ENCODE measurements at places on chromosomes 11 and 22. TPM values are rescaled to one million over a fixed set of nuclear protein-coding genes. Genes with fewer than 3 reads are reported as not detected.

The DLG2 gene
- total RNA-seq, result 16.8 TPM

The KRTAP5-7 gene
- total RNA-seq, result 0.95 TPM

The CD6 gene
- not detected for total RNA-seq

The LRRC75B gene
- 1.3 TPM for total RNA-seq

The DEUP1 gene
- total RNA-seq, result 0.41 TPM

The ABCC8 gene
- total RNA-seq, result not detected

The DCHS1 gene
- total RNA-seq, result 26.8 TPM

- H3K27ac ChIP-seq, result peak overlapping the region; percentile 86
- no peaks in the 10 kb centered on the region for H3K36me3 ChIP-seq
- H3K27me3 ChIP-seq, result no peaks in the 10 kb centered on the region
- DNase-seq, result no peak
- H3K4me1 ChIP-seq, result peaks cover 26% of the 10 kb centered on the region
Observed at GRCh38 chr11:2314136-2314524, 12.3 kb downstream of the TSPAN32 start.

DNA sequence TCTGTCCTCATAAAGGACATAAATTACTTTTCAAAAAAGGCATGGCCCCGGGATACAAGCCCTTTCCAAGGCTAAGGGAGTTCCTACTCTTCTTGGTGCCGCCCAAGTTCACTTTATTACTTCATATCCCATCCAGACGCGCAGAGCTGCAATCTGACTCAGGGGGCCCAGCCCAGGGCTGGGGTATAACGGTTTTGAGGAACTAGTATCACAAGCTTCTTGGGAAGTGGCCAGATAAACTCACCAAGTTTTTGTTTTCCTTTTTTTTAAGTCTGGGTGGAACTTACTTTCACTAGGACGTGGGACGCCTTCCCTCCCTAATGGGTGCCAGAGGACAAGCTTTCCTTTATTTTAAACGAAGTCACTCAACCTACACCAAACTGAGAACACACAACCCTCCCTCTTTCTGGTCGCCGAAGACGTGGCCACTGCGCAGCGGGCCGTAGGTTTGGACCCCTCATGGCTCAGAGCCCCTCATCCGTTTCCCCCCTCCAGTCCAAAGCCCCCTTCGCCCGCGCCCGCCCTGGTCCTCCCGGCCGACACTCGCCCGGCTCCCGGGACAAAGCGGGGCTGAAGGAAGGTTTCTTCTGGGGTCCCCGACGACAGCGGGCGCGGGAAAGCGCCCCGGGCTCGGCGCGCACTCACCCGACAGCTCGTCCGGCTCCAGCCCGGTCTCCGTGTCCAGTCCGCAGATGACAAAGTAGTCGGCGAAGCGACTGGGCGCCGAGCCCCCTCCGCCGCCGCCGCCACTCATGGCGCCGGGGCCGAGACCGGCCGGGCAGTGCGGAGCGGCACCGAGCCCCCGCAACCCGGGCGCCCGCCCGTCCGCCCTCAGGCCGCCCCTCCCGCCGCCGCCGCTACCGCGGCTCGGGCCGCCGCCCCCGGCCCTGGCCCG, 587 bp downstream of the DENND5A start:
- H3K36me3 ChIP-seq, result no peaks in the 10 kb centered on the region
- peak; percentile 73 for DNase-seq
- peak overlapping the region; percentile 100 for H3K27ac ChIP-seq
- no peaks in the 10 kb centered on the region for H3K27me3 ChIP-seq
- H3K4me3 ChIP-seq, result peak overlapping the region; percentile 99

GRCh38 chr11:69877235-69877634, 58.0 kb upstream of the FGF3 start:
- no peaks in the 10 kb centered on the region for H3K36me3 ChIP-seq
- no peaks in the 10 kb centered on the region for H3K4me1 ChIP-seq
- DNase-seq, result no peak
- H3K27me3 ChIP-seq, result no peaks in the 10 kb centered on the region
- H3K4me3 ChIP-seq, result no peak overlapping the region

- no peaks in the 10 kb centered on the region for H3K27me3 ChIP-seq
- H3K4me3 ChIP-seq, result no peak overlapping the region
- H3K27ac ChIP-seq, result no peak overlapping the region
- H3K36me3 ChIP-seq, result no peaks in the 10 kb centered on the region
Observed at GRCh38 chr11:116226731-116227130, 546.1 kb downstream of the BUD13 start.

GRCh38 chr11:94472916-94473799, 20.5 kb downstream of the MRE11 start:
- no peaks in the 10 kb centered on the region for H3K4me1 ChIP-seq
- no peaks in the 10 kb centered on the region for H3K27me3 ChIP-seq
- no peak for DNase-seq
- no peak overlapping the region for H3K27ac ChIP-seq
- H3K4me3 ChIP-seq, result no peak overlapping the region

DNA sequence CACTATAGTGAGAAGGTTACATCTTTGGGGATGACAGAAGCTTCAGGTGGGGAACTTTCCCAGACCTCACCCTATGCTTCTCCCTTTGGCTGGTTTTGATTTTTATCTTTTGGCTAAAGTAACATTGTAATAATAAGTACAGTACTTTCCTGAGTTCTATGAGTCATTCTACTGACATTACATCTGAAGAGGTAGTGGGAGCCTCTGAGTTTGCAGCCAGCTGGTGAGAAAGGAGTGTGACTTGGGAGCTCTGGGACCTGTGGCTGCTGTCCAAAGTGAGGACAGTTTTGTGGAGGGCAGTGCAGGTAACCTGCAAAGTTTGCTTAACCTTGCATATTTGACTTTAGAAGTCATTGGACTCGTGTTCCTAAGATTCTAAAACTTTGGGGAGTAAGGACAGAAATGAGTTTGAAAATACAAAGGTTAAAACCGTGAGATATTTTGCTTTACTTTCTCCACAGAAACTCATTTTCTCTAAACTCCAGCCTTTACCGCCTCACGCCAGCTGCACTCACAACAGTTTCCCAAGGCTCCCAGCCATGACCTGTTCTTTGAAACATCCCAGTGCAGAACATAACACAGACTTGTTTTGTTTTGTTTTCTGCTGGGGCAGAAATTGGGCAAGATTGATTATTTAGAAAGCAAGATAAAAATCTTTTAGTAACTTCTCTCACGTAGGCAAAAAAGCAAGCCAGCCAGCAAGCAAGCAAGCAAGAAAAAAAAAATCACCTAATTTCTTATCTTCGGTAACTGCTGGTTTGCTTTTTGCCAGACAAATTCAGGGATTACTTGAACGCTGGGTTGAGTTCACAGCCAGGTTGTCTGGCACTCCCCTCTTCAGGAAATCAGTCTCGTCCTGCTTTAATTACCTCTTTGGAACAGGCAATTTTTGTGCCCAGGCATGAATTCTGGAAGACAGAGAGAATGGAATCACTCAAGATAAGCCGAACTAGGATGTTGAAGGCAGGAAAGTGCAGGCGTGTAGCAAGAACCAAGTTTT, 478.3 kb upstream of the ISX start:
- H3K36me3 ChIP-seq, result no peaks in the 10 kb centered on the region
- DNase-seq, result no peak
- no peak overlapping the region for H3K4me3 ChIP-seq
- no peak overlapping the region for H3K27ac ChIP-seq
- H3K4me1 ChIP-seq, result no peaks in the 10 kb centered on the region
- no peaks in the 10 kb centered on the region for H3K27me3 ChIP-seq

DNA sequence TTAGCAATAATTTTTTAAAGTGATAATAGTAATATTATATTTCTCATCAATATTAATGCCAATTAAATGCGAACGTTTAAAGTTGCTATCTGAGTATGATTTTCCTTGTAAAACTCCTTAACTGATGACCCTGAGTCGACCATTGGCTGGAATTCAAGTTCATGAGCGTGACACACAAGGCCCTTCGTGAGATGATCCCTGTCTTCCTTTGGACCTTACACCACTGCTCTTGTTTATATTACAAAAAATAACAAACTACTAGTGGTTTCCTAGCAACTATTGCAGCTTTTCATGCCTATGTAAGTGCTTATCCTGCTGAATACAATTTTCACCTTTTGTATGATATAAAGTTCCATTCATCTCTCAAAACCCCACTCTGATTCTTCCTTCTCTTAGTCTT, 752.9 kb downstream of the CNTN5 start:
- H3K4me1 ChIP-seq, result no peaks in the 10 kb centered on the region
- no peak overlapping the region for H3K27ac ChIP-seq
- no peaks in the 10 kb centered on the region for H3K36me3 ChIP-seq
- DNase-seq, result no peak

DNA sequence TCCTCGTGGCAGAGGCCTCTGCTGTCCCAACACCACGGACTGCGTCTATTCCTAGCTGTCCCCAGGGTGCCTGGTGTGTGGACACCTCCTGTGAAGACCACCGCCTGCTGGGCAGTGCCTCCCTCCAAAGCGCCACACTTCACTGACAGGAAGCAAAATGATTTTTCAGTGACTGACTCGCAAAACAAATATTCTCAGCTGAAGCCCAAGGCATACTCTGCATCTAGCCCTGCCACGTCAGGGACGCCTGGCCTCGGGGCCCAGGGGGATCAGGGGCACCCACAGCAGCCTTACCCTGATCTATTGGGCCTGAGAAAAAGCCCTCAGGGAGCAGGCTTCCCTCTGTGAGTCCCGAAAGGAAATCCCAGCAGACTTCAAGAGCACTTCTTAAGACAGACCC, 2.2 kb downstream of the BRD1 start:
- H3K36me3 ChIP-seq, result no peaks in the 10 kb centered on the region
- no peaks in the 10 kb centered on the region for H3K27me3 ChIP-seq
- H3K27ac ChIP-seq, result no peak overlapping the region
- DNase-seq, result no peak

- no peak overlapping the region for H3K4me3 ChIP-seq
- no peaks in the 10 kb centered on the region for H3K4me1 ChIP-seq
- H3K27ac ChIP-seq, result no peak overlapping the region
- H3K27me3 ChIP-seq, result no peaks in the 10 kb centered on the region
- no peaks in the 10 kb centered on the region for H3K36me3 ChIP-seq
Observed at GRCh38 chr11:102239911-102240310, 77.4 kb upstream of the BIRC3 start.

- H3K4me3 ChIP-seq, result no peak overlapping the region
- DNase-seq, result no peak
- H3K27ac ChIP-seq, result no peak overlapping the region
Observed at GRCh38 chr11:61505640-61506155, 2.9 kb upstream of the LRRC10B start.

DNA sequence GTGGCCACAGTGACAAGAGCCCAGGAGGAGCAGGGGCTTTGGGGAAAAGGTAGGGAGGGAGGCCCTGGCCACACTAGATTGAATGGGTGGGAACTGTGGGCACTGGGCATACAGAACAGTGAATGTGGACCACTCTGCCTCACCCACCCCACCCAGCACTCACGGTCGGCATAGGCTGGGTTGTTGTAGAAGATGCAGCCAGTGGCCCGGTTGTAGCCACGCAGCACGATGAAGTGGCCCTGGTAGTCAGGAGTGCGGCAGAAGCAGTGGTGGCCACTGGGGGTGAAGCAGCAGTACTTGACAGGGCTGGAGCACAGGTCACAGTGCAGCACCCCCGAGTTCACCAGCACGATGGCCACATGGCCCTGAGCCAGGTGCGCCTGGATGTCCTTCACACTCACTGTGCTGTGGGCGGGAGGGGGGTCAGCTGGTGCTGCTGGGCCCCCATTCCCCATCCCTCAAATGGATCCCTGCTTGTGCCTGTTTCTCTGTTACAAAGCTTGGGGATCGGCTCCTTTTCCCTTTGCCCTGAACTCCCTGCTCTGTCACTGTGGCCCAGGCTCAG, 11.2 kb downstream of the GUCD1 start:
- no peak for DNase-seq
- no peak overlapping the region for H3K27ac ChIP-seq
- no peaks in the 10 kb centered on the region for H3K36me3 ChIP-seq
- H3K4me1 ChIP-seq, result no peaks in the 10 kb centered on the region
- H3K4me3 ChIP-seq, result no peak overlapping the region

- no peak for DNase-seq
- no peaks in the 10 kb centered on the region for H3K4me1 ChIP-seq
- no peak overlapping the region for H3K4me3 ChIP-seq
- no peak overlapping the region for H3K27ac ChIP-seq
Observed at GRCh38 chr11:2168286-2169004, 3.2 kb downstream of the TH start.

- H3K27ac ChIP-seq, result no peak overlapping the region
- no peak overlapping the region for H3K4me3 ChIP-seq
- no peaks in the 10 kb centered on the region for H3K27me3 ChIP-seq
- H3K4me1 ChIP-seq, result no peaks in the 10 kb centered on the region
- no peak for DNase-seq
- H3K36me3 ChIP-seq, result no peaks in the 10 kb centered on the region
Observed at GRCh38 chr11:90124371-90124770, 10.1 kb upstream of the NAALAD2 start.

GRCh38 chr11:93663021-93663420, 1.5 kb downstream of the CEP295 start:
- DNase-seq, result no peak
- H3K4me1 ChIP-seq, result no peaks in the 10 kb centered on the region
- H3K27ac ChIP-seq, result no peak overlapping the region
- H3K36me3 ChIP-seq, result no peaks in the 10 kb centered on the region
- H3K27me3 ChIP-seq, result no peaks in the 10 kb centered on the region
- H3K4me3 ChIP-seq, result no peak overlapping the region

DNA sequence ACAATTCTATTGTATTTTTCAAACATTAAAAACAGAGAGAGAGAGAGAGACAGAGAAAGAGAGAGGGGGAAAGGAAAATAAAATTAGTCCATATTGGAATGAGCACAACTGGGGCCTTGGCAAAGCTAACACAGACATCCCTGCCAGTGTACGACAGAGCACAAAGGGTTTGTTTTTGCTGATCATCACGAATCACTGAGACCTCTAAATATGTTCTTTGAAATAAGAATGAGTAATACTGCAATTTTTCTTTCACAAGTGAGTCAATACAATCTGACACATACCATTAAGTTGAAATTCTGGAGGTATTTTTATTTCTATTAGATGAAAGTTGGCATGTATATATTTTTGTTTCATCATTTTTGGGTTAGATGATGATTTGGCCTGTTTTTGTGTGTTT, 27.0 kb upstream of the LRRC4C start:
- DNase-seq, result no peak
- H3K4me3 ChIP-seq, result no peak overlapping the region
- no peaks in the 10 kb centered on the region for H3K36me3 ChIP-seq
- H3K27me3 ChIP-seq, result no peaks in the 10 kb centered on the region
- H3K4me1 ChIP-seq, result no peaks in the 10 kb centered on the region
- H3K27ac ChIP-seq, result no peak overlapping the region

GRCh38 chr22:29948385-29948769, 65.4 kb downstream of the MTMR3 start:
- H3K4me3 ChIP-seq, result no peak overlapping the region
- no peaks in the 10 kb centered on the region for H3K27me3 ChIP-seq
- H3K27ac ChIP-seq, result no peak overlapping the region
- no peak for DNase-seq
- H3K36me3 ChIP-seq, result no peaks in the 10 kb centered on the region

- no peaks in the 10 kb centered on the region for H3K4me1 ChIP-seq
- H3K27ac ChIP-seq, result no peak overlapping the region
- no peaks in the 10 kb centered on the region for H3K36me3 ChIP-seq
Observed at GRCh38 chr11:68115285-68115684, 5.9 kb downstream of the CHKA start.

- H3K4me3 ChIP-seq, result no peak overlapping the region
- no peaks in the 10 kb centered on the region for H3K36me3 ChIP-seq
- DNase-seq, result no peak
- H3K4me1 ChIP-seq, result no peaks in the 10 kb centered on the region
Observed at GRCh38 chr11:69832561-69833413, 13.6 kb upstream of the FGF3 start.

GRCh38 chr11:66082946-66083698, 13.1 kb downstream of the PACS1 start:
- H3K4me1 ChIP-seq, result peaks cover 3% of the 10 kb centered on the region
- no peak for DNase-seq
- no peak overlapping the region for H3K4me3 ChIP-seq
- H3K27me3 ChIP-seq, result no peaks in the 10 kb centered on the region
- no peak overlapping the region for H3K27ac ChIP-seq

Measured in uterus (tissue), 4 donors.